Transverse colon (tissue), 4 donors: ENCODE measurements at places on chromosomes 4 and X.

GRCh38 chrX:49978176-49978575, 55.8 kb downstream of the CLCN5 start:
- no peak for DNase-seq

DNA sequence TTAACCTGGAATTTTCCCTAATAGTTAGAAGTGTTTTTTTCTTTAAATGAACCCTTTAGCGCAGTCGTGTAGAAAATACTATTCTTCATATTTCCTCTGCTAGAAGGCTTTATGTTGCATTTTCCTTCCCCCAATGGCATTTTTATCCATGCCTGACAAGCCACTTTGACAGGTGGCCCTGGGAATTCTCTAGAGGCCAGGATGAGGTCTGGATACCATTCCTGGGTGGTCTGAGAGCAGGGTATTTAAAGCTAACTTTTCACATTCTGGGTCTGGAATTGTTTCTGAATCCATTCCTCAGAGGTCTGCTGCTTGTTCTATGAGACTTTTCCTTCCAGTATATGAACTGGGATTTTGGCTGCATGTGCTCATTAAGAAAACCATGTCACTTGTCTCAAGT, 31.2 kb upstream of the PDGFRA start:
- DNase-seq = no peak

GRCh38 chr4:13970349-13970748, 342.8 kb upstream of the BOD1L1 start:
- DNase-seq = no peak

- DNase-seq = peak; percentile 65
Observed at GRCh38 chrX:155819966-155820491, 61.1 kb upstream of the VAMP7 start.

GRCh38 chr4:1753697-1754311, 32.5 kb downstream of the TACC3 start:
- no peak for DNase-seq

DNA sequence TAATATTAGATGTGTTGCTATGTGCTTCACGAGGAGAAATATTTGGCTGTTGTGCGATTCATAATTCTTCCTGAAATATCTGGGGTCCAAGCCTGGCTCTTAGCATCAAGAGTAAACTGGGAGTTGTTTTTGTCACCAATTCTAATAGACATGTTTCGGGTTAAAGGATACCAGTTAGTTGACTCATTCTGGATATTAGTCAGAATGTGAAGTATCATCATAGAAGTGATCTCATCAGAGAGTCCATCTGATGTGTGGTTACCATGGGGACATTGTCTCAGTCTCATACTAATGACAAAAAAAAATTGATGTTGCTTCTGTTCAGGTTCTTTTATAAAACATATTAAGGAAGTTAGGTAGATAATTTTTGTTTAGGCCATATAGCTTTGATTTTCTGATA, 57.2 kb upstream of the MTMR1 start:
- DNase-seq = no peak

DNA sequence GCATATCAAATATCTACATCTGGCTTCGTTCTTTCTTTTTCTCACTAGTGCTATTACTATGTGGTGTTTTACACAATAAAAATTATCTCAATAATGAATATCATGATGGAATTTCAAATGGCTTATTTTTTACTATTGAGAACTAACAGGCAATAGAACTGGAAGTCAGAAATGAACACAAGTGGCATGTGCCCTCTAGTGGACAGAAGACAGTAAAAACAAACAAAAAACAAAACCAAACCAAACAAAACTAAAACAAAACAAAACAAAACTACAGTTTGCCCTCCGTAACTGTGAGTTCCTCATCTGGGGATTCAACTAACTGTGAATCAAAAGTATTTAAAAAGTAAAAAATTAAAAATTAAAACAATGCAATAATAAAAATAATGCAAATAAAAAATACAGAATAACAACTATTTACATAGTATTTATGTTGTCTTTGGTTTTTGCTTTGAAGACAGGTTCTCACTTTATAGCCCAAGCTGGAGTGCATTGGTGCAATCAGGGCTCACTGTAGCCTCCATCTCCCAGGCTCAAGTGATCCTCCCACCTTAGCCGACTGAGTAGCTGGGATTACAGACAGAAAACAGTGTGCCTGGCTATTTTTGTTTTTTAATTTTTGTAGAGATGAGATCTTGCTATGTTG, 195.6 kb upstream of the TACR3 start:
- no peak for DNase-seq

DNA sequence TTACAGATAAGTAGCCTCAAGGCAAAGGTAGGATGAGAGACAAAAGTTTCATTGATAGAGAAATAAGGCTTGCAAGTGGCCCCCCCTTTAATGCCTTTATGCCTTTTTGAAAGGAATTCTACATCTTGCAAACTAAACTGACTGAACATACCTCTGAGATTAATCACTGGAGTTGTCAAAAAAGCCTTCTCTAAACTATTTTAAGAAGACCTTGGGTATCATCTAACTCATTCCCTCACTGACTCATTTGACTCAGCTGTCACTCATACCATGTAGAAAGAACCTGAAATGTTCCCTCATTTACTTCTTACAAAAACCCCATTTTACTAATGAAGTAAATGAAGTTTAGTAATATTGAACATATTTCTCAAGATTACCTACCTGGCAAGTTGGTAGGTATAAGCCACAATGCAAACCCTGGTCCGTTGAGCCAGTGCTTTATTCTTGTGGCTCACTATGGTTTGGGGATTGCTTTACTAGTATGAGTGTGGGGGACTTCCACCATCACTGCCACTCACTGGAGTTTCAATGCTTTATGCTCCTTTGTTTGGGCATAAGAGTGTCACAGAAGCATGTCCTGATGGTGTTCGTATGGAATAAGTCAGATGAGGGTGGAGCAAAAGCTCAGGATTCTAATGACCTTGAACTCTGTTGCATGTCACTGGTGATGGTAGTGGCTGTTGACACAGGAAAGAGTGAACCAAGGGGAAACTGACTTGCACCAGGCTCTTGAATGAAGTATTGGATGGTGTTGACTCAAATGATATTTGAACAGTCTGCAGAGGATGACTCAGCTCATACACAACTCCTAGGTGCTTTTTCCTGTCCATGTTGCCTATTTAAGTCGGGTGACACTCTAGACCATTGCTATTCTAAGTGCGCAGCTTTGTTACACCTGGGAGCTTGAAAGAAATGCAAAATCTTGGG, 305.5 kb upstream of the EMCN start:
- DNase-seq = no peak

DNA sequence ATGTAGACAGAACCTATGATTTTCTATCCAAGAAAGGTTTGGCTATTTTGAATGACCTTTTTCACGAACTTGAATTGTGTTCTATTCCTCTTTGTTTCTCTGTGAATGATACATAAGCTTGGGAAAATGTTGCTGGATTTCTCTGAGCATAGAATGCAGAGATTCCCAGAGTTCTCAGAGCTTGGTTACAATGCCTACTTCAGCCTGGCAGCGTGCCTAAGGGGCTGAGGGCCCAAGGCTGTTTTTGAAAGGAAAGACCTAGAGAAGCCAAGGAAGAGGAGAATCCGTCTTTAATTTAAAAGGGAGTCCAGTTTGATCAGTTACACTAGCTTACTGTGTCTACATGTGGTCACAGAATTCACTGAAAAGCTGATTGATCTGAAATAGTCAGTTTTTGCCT, 55.3 kb upstream of the CXorf51B start:
- DNase-seq = no peak

DNA sequence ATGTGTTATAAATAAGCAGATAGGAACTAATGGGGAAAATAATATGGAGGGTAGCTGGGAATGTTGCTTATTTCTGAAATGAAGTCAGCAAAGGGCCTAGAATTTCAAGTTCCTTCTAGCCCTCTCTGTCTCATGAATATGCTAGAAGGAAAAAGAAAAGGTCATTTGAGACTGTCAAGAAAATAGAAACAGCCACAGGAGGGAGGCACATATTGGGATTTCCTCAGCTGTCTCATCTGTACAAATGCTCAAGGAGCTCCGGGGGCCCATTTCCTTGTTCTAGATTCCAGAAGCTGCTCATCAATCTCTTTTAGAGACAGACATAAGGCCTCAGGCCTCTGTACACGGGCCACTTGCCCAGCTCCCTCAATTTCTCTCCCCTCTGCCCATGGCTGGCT, 127.6 kb upstream of the ETNPPL start:
- no peak for DNase-seq

GRCh38 chr4:184895012-184895695, 69.4 kb upstream of the ACSL1 start:
- no peak for DNase-seq

- DNase-seq = no peak
Observed at GRCh38 chrX:117854806-117855205, 261.8 kb downstream of the KLHL13 start.

DNA sequence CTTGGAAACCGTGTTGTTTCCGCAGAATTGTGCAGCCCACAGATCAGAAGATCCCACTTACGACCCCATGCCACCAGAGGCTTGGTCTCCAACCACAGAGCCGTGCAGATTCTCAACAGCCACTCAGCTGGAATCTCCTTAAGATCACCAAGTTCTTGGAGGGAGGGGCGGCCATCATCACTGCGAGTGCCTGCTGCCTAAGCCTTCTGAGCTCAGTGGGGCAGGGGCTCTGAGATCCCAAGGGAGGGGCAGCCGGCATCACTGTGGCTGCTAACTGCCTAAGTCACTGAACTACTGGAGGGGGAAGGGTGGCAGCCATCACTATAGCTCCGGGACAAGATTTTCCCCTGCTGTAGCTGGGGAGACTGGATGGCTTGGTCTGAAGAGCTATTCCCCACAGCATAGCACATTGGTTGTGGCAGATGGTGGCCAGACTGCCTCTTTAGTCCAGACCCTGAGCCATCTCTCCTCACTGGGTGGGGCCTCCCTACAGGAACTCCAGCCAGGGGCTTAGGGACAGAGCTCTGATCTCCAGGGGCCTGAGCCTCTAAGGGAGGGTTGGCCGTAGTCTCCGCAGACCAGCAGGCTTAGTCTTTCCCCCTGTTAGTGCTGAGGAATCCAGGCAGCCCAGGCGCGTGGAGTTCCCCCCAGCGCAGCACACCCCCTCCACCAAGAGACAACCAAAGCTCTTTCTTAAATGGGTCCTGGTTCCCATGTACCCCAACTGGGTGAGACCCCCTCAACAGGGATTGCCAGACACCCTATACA, 1483.9 kb downstream of the ADGRL3 start:
- DNase-seq = no peak

- DNase-seq = no peak
Observed at GRCh38 chr4:132123870-132124623, 1025.0 kb upstream of the PCDH10 start.

DNA sequence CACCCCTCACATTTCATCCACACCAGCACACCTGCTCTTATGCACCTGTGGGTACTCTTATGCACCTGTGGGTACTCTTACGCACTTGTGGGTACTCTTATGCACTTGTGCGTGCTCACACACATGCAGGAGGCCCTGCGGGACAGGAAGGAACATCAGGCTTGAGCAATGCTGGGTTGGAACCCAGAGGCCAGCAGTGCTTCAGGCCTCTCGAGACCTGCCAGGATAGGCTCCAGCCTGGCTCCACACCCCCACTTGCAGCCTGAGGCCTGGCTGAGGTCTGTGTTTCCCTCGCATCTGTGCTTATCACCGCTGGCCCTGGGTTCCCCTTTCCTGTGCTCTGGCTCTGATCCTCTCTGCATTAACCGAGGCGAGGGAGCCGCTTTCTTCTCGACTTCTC, 34.7 kb downstream of the SORCS2 start:
- DNase-seq = no peak

DNA sequence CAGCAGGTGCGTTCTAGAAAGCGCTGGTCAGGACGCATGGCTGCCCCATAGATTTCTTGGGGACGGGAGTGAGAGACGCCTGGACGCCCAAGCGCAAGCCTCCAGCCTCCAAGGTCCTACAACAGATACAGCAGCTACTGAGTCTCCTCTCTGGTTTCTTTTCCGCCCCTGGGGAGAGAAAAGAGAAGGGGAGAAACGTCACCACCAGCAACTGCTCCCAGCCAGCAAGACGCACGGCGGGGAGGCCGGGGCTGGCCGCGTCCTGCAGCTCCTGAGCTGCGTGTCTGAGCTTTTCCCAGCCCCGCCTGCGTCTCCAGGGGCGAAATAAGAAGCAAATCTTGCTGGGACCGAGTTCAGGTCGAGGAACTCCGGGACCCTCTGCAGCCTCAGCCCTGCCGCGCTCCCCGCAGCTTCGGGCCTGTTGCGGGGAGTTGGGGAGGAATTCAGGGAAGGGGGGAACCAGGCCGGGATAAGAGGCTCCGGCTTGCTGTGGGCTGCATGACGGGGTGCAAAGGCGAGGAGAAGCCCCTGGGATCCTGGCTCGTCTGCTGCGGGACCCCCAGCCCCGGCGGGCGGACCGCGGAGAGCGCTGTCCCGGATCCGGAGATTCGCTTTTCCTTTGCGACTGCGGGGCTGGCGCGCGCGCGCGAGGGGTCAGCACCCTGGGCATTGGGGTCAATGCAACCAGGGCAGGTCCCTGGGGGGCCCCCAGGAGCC, 6.8 kb upstream of the SHOX start:
- no peak for DNase-seq

GRCh38 chr4:84177831-84178542, 321.1 kb downstream of the NKX6-1 start:
- no peak for DNase-seq

- DNase-seq = no peak
Observed at GRCh38 chrX:110338935-110339334, 19.7 kb upstream of the RTL9 start.

GRCh38 chr4:61723492-61723891, 523.4 kb downstream of the ADGRL3 start:
- DNase-seq = no peak

DNA sequence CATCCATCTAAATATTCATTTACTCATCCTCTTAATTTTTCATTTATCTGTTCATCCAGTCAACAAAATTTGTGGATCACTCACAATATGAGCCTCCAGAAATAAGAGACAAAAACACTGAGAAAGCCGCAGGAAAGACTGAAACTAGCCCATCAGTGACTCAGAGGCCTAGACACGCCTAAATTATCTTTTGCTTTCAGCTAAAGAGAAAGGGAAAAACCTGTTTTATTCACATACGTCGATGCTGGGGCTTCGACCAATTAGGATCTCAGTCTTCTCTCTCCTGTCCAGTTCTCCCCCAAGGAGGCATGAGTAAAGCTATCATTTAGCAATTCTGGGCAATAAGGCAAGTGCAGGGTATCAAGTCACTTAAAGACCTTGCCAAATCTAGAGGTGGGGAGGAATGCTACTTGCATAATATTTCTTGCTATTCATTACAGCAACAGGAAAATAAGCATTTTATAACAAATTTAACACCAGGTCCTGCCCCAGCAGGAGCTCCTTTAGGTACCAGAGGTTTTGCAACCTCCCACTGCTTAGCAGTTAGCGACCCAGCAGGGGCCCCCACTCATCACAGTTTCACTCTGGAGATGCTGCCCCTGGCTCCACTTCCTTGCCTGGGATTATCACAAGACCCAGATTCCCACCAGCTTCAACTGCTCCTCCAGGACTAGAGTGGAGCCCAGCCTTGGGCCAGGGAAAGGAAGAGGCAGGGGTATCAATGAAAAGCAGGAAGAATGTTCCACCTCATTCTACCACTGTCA, 30.1 kb upstream of the TMEM154 start:
- DNase-seq = no peak
